ENCODE measurements at places on chromosomes 16 and 17.

GRCh38 chr17:38566666-38567031 lies 39.1 kb downstream of the SRCIN1 start:
- no peak for DNase-seq

- DNase-seq = no peak
Observed at GRCh38 chr16:83552228-83552627, 255.6 kb upstream of the HSBP1 start.

DNA sequence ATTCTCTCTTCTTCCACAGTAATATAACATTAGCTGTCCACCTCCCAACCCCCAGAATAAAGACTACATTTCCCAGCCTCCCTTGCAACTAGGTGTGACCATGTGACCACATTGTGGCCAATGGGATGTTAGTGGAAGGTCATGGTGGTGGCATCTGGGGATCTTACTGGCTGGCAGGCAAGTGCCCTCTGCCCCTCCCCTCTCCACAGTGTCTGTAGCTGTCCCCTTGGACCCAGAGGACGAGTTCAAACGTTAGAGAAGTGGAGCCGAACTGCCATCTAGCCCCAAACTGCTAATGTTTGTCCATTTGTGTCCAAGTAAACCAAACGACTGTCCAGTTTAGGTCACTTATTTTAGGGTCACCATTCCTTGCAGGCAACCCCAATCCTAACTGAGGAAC lies 26.6 kb upstream of the KCNG4 start:
- no peak for DNase-seq

DNA sequence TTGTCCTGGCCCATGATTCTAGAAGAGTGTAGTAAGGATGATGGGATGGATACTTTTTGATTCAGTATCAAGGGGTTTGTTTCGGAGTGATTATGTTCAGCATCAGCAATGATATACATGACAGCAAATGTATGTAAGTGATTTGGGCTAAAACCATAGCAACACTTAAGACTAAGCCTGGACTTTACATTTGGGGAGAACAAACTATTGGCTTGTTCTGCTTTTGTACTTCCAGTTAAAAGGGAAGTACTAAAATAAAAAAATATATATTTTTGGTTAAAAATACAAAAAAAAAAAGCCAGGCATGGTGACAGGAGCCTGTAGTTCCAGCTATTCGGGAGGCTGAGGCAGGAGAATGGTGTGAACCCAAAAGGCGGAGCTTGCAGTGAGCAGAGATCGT lies 20.5 kb upstream of the DHX8 start:
- no peak for DNase-seq

- DNase-seq = no peak
Observed at GRCh38 chr17:8832711-8833352, 33.7 kb upstream of the MFSD6L start.

DNA sequence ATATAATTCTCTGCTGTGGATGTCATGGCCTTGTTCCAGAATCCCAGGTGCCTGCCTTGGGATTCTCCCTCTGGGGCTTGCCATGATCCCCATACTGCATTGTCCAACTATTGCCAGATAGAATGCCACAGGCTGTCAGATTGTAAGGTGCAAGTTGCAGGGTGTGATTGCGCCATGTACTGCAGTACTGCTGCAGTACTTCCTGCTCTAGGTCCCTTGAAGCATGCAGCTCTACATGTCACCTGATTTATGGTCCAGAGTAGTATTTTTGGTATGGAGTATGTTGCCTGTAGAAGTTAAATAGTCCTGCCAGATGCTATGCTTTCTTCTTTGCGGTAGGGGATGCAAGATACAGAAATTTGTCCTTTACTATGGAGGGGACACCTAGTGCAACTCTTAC lies 7.0 kb upstream of the SLFN5 start:
- DNase-seq = no peak

DNA sequence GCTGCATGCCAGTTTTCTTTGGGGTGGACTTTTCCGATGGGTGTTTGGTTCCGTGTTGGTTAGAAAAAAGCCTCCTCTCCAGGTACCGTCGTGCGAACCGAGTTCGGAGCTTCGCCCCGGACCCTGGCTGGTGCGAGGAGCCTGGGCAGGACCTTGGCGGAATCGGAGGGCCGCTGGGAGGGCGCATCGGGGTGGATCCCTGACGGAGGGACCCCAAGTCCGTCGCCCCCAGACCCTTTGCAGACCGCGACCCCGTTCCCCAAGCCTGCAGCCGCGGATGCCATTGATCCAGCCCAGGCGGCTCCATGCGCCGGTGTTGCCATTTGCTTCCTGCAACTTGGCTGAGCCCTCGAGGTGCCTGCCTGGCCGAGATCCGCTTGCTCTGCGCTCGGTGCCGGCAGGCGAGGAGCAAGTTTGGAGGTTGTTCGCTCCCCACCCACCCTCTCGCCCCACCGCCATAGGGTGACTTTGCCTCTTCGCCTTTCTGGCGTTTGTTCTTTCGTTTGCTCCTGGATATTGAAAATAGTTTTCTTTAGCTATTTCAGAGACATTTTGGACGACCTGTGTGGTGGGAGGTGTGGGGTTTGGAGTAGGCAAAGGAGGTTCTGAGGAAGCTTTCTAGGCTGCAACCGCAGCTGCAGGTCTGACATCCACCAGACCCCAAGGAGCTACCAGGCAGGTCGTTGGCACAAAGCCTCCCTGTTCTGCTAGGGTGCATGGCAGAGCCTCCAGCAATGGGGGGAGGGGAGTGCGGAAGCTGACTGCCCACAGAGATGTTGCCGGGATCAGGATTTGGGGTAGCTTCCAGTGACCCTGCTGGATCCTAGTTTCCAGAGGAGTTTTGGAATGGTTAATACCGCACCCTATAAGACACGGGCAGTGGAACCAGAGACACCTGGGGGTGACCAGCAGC lies 58.2 kb downstream of the RAP1GAP2 start:
- no peak for DNase-seq

DNA sequence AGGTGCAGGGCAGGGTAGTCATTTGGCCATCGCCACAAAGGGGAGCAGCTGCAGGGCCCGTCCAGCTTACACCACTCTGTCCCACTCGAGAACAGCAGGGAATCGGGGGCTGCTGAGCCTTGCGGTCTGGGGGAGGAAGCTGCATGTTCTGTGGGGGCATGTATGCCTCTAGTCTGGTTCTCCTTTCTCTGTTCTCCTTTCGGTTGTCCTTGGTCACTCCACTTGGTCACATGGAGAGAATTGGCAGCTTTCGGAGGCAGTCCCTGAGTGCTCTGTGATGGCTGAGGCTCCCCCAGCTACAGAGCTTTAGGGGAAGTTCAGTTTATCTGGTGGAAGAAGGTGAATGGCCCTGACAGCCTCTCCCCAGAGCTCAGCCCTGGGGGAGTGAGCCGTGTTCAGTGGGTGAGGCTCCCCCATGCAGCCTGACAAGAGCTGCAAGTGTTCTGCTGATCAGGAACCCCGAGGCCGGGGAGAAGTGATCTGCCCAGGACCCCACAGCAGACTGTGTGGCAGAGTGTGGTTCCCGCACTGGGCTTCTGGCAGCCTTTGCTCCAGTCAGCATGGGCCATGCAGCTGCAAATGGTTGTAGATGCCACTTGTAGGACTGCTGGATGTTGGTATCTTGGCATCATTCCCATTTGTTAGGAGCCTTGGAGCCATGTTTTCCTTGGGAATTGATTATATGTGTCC lies 22.3 kb upstream of the SMPD3 start:
- DNase-seq = no peak

DNA sequence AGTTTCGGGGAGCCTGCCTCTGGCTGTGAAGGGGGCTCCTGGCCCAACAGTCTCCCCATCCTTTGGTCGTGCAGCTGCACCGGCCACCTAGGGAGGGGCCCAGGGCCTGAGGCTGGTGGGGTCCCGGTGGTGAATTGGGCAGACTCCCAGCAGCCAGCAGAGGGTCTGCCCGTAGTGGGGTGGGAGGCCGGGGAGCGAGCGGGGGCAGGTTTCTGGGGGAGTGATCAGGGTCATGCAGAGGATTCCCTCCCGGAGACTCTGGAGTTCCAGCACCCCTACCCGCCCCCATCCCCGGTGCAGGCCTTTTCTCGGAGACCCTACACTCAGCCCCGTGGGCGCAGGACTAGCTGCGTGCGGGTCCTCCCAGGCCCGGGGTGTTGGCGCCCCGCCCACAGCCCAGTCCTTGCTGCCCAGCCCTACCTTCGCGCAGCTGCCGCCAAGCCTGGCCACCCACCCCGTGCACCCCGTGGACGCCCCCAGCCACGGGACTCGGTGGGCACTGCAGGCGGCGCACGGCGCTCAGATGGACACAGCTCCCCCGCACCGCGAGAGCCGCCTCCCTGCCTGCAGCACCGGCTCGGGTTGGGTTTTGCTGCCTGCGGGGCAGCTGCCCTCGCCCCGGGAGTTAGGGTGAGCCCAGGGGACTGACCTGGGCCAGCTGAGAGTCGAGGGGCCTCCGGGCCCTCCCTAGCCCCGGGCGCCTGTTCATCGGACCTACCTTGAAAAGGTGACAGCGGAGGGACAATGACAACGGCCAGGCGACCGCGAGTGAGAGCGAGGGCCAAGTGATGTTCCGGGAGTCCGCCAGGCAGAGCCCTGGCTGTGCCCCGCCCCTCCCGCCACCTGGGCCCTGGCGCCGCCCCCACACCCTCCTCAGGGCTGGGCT lies at the start of gene GNG13:
GNG13 (minus strand) TSS at position 787 of the 886 bp plus-strand sequence. CDS start 1,657 bp downstream, outside the sequence.
- no peak for DNase-seq

- DNase-seq = no peak
Observed at GRCh38 chr16:66444049-66444481, 17.0 kb downstream of the BEAN1 start.

GRCh38 chr16:10608687-10609401 lies 28.4 kb upstream of the EMP2 start:
- DNase-seq = no peak

GRCh38 chr17:81039854-81040758 lies 5.2 kb downstream of the BAIAP2 start:
- DNase-seq = peak; percentile 49

DNA sequence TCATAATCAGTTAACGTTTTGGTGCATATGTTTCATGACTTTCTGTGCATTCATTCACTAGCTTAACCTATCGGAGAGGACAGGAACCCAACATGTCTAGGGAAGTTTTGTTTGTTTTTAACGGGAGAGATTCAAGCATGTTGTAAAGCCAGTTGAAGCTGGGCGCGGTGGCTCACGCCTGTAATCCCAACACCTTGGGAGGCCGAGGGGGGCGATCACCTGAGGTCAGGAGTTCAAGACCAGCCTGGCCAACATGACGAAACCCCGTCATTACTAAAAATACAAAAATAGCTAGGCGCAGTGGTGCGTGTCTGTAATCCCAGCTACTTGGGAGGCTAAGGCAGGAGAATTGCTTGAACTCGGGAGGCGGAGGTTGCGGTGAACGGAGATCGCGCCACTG lies 1.4 kb upstream of the TNRC6A start:
- no peak for DNase-seq

- DNase-seq = no peak
Observed at GRCh38 chr17:77811521-77811920, 147.0 kb upstream of the TNRC6C start.

DNA sequence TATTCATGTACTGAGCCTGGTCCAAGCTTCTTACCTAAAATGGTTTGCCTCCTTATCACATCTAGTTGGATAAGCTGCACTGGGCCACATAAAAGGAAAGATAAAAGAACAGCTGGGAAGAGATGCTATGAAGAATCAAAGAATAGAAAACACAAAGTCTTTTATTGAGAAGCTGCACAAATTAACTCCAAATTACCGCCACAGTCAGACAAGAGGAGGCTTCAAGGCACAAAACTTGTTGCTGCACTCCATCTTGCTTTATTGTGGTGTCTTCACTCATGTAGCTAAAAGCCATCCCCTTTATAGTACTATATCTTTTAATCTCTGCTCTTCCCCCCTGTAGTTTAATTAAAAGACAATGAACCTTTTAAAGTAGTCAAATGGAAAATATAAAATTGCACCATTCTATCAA lies 330.6 kb upstream of the PMFBP1 start:
- DNase-seq = no peak

- no peak for DNase-seq
Observed at GRCh38 chr17:44878627-44879221, 20.5 kb downstream of the EFTUD2 start.

GRCh38 chr17:6796017-6796886 lies 20.2 kb downstream of the FBXO39 start:
- no peak for DNase-seq

GRCh38 chr16:81409016-81409556 lies 35.5 kb upstream of the CMIP start:
- no peak for DNase-seq

DNA sequence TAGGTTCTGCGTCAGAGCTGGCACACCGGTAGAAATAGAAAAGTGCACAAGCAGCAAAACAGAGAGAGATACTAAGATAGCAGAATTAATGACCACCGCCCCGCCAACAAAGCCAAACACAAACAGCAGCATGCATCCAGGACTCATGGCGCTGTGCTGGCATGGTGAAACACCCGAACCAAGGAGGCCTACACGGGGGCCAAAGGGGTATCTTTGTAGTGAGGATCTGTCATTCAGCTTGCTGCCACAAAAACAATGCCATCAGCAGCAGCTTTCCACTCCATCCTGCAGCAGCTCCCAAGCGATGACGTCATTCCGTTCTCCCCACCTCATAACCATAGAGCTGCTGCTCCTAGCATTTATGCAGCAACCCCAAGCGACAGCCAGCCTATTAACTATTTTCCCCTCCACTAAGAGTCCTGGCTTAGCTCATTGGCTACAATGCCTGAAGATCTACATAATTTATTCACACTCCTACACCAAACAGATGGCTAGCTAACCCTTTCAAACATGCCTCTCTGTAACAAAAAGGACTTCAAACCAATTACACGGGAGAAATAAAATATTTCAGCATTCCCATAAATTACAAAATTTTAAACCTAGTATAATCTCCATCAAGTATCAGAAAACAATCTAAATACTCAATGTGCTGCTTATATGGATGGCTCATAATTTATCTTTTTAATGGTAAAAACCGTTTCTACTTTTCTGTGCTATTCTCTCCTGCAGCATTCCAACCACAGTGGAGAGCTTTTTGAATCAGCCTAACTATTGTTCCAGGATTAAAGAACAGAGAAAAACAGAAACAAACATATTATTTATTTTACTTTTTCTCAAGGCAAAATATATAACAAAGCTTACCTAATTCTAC lies 73.9 kb downstream of the SPAG9 start:
- DNase-seq = no peak

DNA sequence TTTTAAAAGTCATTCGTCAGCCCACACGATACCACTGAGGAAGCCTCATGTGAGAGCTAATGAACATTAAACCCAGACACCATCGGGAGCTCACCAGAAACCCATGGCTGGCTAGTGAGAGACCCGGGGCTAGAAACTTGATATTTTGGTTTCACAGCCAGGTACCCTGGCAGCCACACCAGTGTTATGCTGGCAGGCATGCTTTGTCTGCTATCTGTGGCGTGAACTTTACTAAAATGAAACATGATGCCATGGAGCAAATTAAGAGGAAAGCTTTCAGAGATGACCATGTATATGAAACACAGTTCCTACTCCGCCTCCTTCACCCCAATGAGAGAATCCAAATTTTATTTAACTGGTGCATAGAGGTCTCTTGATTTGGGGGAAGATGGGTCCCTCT lies 291.2 kb downstream of the IRX3 start:
- DNase-seq = no peak

- DNase-seq = peak; percentile 68
Observed at GRCh38 chr17:78974635-78975591, 4.8 kb downstream of the LGALS3BP start.

GRCh38 chr17:72139212-72139611 lies 18.4 kb downstream of the SOX9 start:
- DNase-seq = no peak
